ENCODE measurements at places on chromosomes 1 and 21.

GRCh38 chr1:100152271-100152670 lies 19.3 kb downstream of the TRMT13 start:
- no peak for DNase-seq

GRCh38 chr1:61090546-61091202 lies 8.3 kb downstream of the NFIA start:
- DNase-seq = no peak

- DNase-seq = no peak
Observed at GRCh38 chr1:46506470-46507219, 17.0 kb downstream of the DMBX1 start.

GRCh38 chr1:62439652-62440371 lies 3.0 kb downstream of the USP1 start:
- DNase-seq = no peak

Data from stimulated activated CD4-positive, alpha-beta T cell treated with anti-CD3 and anti-CD28 coated beads, Interleukin-12 subunit alpha, Interleukin-12 subunit beta, amount 100 ng/mL, for 48 hours (primary cell).